ENCODE measurements at places on chromosomes 6 and 20. TPM values are rescaled to one million over a fixed set of nuclear protein-coding genes. Genes with fewer than 3 reads are reported as not detected.

DNA sequence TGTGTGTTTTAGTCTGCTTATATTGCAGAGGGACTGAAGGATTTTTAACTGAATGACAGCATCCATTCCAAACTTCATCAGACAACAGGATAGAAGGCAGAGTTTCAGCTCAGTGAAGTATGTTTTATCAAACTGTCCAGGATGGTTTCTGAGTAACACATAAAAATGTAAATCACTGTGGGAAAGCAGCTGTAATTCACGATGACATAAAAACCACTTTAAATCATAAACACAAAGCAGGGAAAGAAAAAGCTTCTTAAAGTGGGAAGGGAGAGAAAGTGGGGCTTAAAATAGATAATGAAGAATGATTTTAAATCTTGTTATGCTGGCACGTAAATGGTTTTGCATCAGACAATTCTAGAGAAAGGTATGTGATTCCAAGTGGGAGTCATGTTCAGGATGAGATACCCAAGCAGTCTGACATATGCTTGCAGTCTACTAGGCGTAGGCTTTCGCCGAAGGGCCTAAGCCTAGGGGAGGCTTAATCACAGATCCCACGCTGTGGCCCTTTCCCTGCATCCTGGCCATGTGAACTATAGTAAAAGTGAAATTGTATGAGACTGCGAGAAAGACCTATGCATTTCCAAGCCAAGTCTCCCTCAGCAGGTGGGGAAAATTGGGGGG is 610.6 kb downstream of the PRKN start:
- ATAC-seq = no peak

GRCh38 chr6:92110403-92110802 is 1309.0 kb downstream of the EPHA7 start:
- ATAC-seq = no peak

DNA sequence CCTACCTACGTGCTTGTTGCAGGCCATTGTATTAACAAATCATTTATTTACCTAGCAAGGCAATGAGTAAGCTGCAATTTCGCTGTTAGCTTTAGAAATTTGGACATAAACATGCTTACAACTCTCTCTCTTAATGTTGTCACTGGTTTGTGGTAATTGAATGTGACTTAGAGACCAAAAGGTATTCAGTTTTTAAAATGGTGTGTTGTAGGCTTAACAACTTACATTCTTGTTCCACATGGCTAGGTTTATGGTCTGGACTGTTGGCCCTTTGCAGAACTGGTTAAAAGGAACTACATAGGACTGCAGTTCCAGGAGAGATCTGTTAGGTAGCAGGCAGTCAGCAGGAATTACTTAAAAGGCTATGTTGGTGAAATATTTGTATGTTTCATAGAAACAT is 10.3 kb upstream of the CTAGE9 start:
- ATAC-seq = no peak

DNA sequence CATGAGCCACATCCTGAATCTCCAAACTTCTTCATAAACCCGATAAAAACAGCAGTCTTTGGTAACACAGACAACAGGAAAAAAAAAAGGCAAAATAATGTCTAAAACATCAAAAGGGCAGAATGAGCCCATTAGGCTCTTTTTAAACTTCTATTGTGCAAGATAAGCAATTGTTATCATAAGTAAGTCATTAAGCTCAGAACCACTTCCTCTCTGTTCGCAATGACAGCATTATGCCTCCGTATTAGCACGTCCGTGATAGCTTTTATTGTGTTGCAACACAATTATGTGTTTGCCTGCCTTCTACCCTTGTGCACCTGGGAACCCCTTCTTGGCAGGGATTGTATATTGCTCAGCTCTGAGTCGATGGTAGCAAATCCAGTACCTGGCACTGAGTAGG is 147.1 kb downstream of the LRFN2 start:
- peak; percentile 81 for ATAC-seq

Gene CGA
- not detected for total RNA-seq

Gene MPIG6B
- 1.1 TPM for total RNA-seq

All from esophagus mucosa (tissue), 1 donor.